ENCODE measurements at places on chromosomes 5 and 9.

- no peak for DNase-seq
These were observed 133.9 kb downstream of the DROSHA start for GRCh38 chr5:31397926-31398557.

DNA sequence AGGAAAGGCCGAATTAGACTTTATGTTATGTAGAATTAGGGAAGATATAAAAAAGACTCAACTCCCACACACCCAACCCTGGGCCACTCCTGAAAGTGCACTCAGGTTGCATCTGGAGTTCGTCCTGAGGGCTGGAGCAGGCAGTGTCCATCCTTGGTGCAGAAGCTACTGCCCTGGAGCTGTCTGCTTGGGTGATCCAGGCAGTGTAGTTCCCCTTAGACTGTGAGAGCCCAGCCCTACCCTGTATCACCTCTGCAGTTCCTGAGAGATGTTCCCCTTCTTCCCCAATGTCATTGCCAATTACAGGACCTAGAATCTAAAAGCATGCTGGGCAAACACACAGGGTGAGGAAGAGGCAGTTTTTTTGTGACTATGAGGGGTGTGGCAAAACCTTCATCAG, 368.3 kb upstream of the ST8SIA4 start:
- DNase-seq, result no peak

- DNase-seq, result no peak
These were observed 174.5 kb upstream of the MAP1B start for GRCh38 chr5:71932655-71933338.

DNA sequence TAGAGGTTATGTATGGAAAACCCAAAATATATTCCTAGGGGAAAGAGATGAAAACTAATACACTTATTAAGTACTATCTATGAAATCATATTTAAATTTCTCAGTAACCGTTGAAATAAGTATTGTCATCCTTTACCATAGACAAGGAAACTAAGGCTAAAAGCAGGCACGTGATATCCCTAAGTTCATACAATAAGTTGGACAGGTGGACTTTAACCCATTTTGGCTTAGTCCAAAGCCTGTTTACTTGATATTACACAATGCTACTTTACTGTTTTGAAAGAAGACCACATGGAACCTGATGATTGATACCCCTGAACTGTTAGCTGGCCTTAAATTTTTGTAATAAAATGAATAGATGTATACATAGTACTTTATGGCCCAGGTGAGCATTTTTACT, 3.5 kb downstream of the NFX1 start:
- DNase-seq, result no peak

- no peak for DNase-seq
These were observed 66.5 kb downstream of the COL27A1 start for GRCh38 chr9:114221706-114222465.

DNA sequence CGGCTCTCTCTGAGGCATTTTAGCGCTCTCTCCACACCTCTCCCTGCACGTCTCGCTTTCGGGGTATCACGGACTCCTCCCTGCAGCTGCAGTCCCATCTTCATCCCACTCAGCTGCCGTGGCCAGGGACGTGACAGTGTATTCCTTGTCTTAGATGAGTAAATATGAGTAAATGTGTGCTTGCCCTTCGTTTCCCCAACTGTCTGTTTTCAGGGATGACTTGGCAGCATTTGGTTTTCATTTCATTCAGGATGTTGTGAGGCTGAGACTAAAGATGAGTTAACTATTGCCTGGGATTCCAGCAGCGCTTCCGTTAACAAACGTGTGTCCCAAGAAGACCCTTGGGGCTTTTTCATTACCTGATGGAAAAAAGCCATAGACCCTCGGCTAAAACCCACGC, 29.5 kb downstream of the GDNF start:
- no peak for DNase-seq

GRCh38 chr5:2993771-2994170, 242.3 kb upstream of the IRX2 start:
- no peak for DNase-seq

- DNase-seq, result no peak
These were observed 17.7 kb upstream of the FTMT start for GRCh38 chr5:121834021-121834420.

DNA sequence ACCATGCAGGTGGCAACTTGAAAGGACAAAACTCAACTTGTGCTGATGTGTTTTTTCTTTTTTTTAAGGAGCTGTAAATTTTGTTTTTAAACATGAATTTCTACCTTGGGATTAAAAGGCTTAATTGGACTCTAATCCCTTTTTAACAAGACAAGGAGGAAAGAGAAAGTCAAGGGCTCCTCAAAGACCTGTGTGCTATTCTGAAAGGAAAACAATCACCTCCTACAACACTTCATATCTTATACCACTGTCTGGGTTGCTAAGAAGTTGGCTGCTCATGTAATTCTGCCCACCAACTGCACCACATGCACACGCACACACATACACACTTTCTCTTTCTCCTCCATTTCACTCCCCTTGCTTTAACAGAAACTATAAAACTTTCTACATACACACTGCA, 78.6 kb downstream of the SH3RF2 start:
- no peak for DNase-seq

DNA sequence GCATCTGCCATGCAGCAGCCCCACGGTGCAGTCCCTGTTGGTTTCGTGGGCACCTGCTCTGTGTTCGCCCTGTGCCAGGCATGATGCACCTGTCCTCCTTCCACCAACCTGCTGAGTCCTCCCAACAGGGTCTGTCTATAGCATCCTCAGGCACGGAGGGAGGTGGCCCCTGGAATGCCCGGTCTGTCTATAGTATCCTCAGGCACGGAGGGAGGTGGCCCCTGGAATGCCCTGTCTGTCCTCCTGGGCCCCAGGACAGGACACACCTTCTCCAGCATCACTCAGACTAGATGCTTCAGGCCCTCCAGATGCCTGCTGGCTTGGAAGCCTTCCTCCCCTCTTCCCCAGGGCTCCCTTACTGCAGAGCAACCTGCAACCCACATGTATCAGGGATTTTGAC, 9.9 kb upstream of the PHYHD1 start:
- DNase-seq, result no peak

- DNase-seq, result no peak
These were observed 5.5 kb upstream of the CEP120 start for GRCh38 chr5:123428521-123429220.

- DNase-seq, result no peak
These were observed 15.6 kb upstream of the SLC36A2 start for GRCh38 chr5:151362970-151363369.

GRCh38 chr5:154220625-154221024, 30.1 kb downstream of the GALNT10 start:
- no peak for DNase-seq

DNA sequence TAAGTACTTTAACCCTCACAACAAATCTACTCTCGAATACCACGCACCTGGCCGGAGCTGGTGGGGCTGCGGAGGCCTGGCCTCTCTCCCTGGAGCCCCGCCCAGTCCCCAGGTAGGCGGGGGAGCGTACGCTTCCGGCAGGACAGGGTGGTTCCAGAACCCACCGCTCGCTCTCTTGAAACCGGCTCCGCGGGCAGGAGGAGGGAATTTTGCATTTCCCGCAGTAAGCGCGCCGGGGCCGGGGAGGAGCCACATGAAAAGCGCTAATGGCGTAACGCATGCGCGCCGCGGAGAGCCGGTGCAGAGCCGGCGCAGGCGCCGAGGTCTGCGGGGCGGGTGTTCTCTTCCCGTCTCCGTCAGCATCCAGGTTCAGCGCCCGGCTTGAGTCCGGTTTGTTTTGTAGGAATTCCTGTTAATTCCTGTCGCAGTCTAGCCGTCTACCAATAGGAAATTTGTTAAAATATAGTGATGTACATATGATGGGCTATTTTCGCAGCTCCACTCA, 20.8 kb downstream of the CAVIN4 start:
- peak; percentile 81 for DNase-seq

DNA sequence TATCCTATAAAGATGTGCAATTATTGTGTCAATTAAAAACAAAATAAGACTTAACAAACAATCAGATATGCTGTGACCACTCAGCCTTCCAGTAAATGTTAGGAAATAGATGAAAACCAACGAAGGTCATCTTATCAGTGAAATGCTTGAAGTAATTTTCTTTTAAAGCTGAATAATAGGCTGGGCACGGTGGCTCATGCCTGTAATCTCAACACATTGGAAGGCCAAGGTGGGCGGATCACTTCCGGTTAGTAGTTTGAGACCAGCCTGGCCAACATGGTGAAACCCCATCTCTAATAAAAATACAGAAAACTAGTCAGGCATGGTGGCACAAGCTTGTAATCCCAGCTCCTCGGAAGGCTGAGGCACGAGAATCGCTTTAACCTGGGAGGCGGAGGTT, 31.2 kb downstream of the NLN start:
- no peak for DNase-seq

GRCh38 chr5:91635950-91636734, 253.0 kb upstream of the ARRDC3 start:
- DNase-seq, result no peak

DNA sequence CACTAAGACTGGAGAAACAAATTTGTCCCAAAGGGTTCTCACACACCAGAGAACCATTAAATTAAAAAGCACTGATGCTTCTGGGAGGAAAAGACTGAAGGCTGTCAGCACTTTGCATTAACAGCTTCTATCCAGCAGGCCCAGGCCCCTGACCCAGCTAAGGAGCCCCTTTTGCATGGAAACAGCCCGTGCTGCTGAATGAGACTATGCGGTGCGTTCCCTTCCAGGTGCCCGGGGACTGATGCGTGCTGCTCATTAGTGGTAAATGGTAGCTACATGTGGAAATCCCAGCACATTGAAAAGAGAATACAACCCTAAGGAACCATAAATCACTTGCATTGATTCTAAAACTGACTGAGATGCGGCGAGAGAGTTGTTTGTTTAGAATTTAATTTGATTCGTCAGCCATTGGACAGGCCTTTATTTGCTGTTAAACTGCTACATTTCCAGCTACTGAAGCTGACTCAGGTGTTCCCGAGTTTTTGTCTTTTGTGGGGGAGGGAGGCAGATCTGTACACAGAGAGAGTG, 351.0 kb upstream of the SLC24A2 start:
- DNase-seq, result no peak

DNA sequence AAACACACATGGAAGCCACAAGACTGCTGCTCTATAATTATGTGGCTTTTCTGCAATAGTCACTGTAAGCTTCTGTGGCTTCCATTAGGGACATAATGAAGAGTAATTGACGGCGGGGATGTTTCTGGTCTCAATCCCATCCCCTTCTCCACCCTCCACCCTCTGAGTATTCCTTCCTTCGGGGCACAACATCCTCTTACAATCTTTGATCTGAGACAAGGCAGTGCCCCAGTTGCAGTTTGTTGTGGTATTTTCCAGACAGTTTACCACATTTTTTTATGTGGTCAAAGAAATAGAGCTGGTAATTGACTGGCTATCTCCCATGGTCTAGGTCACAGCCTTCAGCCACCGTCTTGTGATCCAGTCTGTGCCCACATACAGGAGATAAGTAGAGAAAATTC, 277.7 kb downstream of the NR2F1-AS1 start:
- DNase-seq, result no peak

GRCh38 chr5:88924330-88924657, 41.3 kb upstream of the MEF2C start:
- no peak for DNase-seq

DNA sequence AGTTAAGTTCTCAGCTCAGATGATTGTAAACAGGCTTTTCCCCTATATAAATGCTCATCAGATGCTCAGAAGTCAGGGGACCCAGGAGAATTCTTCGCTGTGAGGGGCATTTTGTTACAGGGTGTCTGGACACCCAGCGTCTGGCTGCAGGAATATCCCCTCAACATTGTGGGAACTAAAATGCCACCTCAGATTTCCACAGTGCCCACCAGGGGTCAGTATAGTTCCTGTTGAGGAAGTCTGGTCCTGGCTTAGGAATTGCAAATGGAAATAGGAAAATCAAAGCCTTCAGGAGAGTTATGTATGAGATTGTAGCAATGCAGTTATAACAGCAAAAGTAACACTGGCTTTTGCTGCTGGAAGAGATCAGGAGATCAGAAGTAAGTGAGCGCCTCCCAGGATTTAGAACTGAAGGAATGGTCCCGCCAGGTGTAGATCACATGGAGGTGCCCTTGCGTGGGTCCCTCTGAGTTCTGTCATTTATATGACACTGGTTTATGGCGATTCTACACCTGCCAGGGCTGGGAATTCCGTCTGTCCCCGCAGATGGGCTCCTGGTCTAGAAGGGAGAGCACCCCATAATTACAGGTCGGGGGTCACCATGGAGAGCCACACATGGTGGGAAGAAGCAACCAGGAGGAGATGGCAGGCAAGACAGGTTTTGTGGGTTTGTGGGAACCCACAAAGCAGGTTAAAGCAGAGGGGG, 47.1 kb upstream of the CTSL start:
- DNase-seq, result no peak

- DNase-seq, result no peak
These were observed 100.5 kb upstream of the SNX2 start for GRCh38 chr5:122674385-122674784.

GRCh38 chr9:121192518-121192917, 9.2 kb downstream of the RAB14 start:
- no peak for DNase-seq

DNA sequence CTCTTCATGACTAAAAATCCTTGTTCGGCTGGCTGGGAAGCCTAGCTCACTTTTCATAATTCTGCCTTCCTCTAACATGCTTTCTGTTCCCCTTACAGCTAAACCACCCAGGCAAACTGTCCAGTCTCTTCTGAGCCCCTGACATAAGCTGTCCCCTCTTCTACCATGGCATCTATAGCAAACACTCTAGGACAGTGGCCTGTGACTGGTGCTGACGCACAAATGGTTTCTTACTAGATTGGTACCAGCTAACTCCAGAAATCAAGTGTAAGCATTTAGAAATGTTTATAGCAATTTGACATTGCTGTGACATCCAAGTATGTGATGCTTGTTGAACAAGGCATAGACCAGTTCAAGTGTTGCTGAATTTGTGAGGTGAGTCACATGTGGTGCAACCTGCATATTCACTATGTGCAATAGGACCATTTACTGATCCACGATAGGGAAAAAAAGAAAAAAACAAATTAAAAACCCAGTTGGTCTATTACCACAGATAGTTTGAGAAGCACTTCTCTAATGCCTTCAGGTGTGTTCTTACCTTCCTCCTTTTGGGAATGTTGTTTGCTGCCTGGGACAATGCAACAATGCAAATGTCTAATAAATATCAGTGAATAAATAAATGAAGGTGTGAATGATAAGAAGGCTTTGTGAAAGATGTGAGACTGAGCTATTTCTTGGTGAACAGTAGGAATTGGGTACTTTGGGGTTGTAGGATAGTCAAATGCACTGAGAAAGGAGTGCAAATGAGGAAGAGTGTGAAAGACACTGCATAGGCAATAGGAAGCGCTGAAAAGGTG, 22.4 kb downstream of the ELOVL7 start:
- no peak for DNase-seq

DNA sequence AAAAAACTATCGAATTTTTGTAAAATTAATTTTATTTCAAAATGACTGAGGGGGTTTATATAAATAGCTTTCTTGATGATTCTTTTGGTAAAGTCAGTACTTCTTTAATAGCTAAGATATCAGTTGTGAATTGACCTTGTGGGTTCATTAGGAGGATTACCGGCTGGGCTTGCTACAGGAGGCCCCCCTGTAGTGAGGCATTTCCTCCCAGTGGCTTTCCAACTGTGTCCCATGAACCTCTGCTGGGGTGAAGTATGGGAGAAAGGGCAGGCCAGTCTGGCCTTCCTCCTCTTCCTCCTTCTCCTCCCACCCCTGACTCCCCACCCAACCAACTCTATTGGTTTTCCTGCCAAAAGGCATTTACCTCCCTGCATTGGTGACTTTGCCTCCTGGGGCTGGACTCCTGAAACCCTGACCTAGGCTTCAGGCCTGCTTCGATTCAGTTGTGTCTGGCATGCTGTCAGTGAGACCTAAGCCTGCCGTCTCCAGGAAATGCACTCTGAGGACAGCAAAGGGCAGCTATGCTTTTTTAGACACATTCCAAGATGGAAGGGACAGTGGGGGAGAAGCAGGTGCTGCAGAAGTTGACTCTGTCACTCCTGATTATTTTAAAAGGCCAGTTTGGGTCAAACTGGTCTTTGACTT, 144.8 kb downstream of the HSPA4 start:
- DNase-seq, result no peak

Measured in anterior cingulate cortex (tissue), 58 donors.